ENCODE measurements at places on chromosomes 4 and X.

GRCh38 chrX:47191331-47191730, 2.3 kb upstream of the UBA1 start:
- DNase-seq: peak; percentile 42

DNA sequence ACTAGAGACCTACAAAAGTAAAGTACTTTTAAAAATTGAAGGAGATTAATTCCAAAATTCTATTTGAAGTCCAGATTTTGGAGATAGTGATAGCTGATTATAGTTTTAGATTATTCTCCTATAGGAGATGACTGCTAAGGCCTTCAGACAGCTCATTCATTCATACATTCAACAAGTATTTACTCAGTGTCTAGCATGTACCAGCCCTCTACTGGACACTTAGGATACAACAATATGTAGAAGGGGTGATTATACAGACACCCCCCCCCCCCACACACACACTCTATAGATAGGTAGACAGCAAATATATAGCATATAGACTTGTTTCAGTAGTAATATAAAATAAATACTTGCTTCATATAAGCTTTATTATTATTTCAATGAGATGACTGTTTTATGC, 60.4 kb upstream of the TAF9B start:
- DNase-seq: peak; percentile 20

DNA sequence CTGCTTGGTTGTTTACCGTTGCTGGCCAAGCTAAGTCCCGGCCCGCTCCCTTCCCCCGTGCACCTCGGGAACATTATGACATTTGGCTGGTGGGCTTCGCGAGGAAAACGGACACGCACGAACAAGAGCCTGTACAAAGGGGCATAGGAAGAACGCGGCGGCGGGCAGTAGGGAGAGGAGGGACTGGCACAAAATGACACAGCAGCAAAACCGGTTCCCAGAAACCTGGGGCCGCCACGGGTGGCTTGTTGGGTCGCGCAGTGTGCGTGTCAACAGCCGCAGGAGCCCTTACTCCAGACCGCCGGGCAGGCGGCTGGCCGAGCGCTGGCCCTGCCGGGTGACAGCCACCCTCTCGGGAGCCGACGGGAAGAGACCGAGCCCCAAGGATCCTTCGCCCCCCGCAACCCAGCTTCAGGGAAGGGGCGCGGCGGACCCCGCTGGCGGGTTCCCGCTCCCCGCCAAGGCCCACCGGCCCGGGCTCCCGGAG, 1.6 kb upstream of the LIN54 start:
- peak; percentile 32 for DNase-seq

- DNase-seq: no peak
Observed at GRCh38 chr4:145097331-145097820, 620 bp downstream of the ANAPC10 start.

DNA sequence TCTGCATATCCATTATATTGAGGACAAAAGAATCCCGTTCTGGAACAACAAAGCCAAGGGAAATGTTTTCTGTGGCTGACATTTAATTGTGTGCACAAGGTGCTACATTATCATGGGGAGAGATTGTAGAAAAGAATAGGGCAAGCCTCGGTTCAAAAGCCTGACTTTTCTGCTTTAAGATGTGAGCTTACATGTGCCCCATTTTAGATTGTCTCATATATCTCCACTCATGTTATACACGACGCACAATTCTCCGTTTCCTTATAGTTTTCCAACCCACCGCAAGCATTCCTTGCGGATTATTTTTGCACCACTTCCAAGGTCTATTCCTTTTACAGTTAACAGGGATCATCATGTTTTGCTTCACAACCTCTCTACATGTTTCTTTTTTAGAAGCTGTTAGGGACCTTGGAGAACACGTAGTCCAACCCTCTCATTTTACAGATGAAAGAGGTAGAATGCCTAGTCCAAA, 99.6 kb upstream of the MAML3 start:
- DNase-seq: no peak

GRCh38 chr4:164304861-164305260, 449.1 kb upstream of the SMIM31 start:
- DNase-seq: no peak

- no peak for DNase-seq
Observed at GRCh38 chr4:23388699-23389395, 501.0 kb downstream of the PPARGC1A start.

All from germinal center (tissue), 1 donor.